ENCODE measurements at places on chromosomes 7 and 10.
A peak's percentile ranks its signal among the peaks of the same experiment; 100 is the strongest.

DNA sequence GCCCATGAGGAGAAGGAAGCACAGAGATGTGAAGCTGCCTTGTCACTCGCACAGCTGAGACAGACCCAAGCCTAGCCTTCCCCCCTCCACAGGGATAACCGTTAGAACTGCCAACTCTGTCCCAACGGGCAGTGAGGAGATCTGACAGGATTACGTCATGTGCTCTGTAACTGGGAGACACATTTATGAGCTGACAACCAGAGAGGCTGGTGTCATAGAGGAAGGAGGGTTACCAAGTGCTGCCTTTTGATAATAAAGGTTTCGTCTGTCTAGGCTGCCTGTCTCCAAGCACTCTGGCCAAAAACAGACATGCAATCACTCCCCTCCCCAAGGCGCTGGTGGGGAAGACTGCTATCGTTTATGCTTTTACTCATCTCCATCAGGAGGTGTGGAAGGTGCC is 165.9 kb downstream of the PLXNA4 start:
- no peak for DNase-seq

DNA sequence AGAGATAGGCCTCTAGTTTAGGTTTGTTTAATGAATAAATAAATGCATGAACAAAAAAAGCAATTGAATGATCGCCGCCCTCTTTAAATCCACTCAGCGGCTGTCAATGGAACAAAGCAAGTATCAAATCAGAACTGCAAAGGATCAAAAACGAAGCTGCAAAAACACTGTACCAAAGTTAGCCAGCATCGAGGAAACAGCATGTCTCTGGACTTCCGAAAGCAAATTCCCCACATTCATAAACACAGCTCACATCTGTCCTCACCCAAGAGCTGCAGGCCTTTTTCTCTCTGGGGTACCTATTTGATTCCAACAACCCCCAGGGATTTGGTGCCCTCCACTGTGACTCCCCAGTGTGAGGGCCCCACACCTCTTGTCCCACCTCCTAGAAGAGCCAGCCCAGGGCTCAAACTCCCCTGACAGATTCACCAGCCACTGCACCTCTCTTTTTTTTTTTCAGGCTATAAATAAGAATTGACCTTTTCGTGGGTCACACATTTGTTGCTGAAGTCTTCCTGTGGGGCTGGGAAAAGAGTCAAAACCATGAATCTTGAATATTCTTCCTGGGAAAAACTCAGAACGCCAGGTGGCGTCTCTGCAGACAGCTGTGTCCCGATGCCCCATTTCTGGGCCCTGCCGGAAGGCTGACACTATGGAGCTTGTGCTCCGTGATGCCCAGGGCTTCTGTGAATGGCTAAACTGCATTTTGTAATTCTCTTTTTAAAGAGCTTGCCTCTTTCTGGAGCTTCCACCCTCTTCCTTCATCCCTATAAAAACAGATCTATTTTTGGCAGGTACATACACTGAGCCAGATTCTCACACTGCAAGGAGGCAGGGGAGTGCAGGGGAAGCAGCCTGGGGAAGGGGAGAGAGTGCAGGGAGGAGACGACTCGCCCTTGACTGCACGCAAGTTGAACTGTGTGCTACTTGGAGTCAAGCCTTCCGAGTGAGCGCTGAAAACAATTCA is 51.7 kb downstream of the HSPA12A start:
- no peak for DNase-seq

GRCh38 chr7:30157204-30157603 is 22.4 kb downstream of the MTURN start:
- peak; percentile 17 for DNase-seq

DNA sequence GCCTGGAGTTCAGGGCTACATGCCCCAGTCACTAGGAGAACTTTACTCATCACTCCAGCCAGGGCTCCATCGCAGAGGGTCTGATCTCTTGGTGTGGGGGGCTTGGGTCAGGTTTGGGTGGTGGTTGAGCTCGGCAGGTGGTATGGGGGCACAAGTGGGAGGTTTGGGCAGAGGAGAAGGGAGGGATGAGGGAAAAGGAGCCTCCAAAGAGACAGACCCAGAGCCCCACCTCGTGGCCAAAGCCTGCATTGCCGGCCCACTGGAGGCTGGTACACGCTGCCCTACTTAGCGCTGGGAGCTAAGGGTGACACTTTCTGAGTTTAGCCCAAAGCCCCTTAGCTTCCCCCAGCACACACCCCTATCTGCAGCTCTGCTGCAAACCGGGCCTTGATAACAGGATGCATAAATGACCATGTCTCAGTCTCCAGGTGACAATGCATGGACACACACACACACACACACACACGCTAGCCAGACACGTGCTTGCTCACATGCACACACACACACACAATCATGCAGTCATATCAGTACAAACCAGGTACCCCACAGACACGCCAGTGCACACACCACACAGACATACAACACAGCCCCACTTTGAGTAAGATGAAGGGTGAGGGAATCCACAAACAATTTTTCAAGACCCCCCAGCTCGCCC is 14.7 kb downstream of the LZTS2 start:
- DNase-seq, result peak; percentile 50

GRCh38 chr7:148738737-148739535 is 40.2 kb downstream of the CUL1 start:
- DNase-seq, result no peak

GRCh38 chr7:129468087-129468486 is 33.9 kb downstream of the STRIP2 start:
- no peak for DNase-seq

DNA sequence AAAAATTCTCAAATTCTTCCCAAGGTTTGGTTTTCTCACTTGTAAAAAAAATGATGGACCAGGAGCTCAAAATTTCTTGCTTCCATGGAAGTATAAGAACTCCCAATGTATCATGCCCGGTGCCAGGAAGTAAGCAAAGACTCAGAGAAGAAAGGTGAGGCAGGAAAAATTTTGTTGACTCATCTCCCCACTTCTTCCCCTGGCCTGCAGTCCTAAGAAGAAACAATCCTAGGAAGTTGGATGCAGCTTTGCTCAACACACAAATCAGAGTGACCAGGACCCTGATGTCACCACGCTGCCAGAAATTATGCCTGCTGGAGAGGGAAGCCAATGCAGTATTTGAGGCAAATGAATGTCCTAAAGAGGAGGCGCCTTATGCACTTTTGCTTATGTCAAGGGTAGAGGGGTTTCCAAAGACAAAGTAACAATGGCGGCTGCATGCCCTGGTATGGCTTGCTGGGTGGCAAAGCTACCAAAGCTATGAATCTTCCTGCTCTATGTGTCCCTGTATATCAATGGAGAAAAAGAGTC is 163.6 kb downstream of the NEURL1 start:
- no peak for DNase-seq

GRCh38 chr7:112112822-112113255 is 93.4 kb downstream of the DOCK4 start:
- DNase-seq, result no peak

- DNase-seq, result no peak
Observed at GRCh38 chr10:81996927-81997326, 121.9 kb downstream of the NRG3 start.

GRCh38 chr10:81873932-81874816 is 820 bp upstream of the NRG3 start:
- no peak for DNase-seq

GRCh38 chr10:35641676-35642034 is 441 bp downstream of the FZD8 start:
- no peak for DNase-seq

DNA sequence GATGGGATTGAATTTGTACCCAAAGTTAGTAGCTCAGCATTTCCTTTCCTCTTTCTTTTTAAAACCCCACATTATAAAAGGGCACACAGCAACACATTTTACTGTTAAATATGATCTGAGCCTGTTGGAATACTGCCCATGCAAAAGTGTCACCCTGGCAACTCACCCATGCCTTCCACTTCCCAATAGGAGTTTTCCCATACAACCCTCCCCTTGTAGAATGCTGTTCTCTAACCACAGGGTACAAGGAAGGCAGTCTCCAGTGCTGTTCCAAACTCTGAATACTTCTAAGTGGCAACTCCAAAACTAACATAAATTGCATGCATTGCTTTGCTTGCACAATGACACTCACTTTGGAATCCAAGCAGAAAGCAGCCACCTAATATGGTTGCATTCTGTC is 60.8 kb downstream of the NRCAM start:
- DNase-seq, result no peak

- no peak for DNase-seq
Observed at GRCh38 chr10:51052163-51052562, 22.1 kb upstream of the PRKG1 start.

- no peak for DNase-seq
Observed at GRCh38 chr10:46232666-46233065, 54.1 kb upstream of the ANTXRL start.

All from activated naive CD4-positive, alpha-beta T cell (primary cell).